AG08395 (cell line): ENCODE measurements at places on chromosomes 1 and 21.

DNA sequence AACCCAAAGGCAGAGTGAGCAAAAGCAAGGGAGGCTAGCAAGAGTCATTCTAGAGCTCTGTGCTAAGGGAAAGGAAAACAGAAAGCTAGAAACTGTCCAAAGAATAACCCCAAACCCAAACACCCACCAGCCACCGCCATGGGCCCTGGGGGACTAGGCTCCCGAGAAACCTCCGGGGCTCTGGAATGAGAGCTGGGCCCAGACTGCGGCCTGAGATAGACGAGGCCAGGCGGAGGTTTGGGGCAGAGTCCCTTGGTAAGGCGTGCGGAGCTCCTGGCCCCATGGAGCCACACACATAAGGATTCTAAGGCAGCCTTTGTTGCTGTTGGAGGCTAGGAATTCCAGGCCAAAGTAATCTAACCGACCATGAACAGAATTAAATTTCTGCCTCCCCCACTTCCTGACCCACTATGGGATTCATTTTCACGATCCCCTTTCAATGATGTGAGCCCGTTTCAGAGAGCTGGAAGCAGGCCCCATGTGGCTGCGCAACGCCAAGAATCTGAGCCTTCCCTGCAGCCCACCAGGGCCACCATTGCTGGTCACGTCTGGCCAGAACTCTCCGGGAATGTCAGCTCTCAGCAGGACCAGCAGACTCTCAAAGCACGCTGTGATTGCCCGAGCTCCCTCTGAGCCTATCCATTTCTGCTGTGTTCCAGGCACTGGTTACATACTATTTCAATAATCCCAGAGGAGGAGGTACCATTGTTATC, 145.0 kb downstream of the TRABD2B start:
- DNase-seq, result no peak

- DNase-seq, result no peak
Measured at GRCh38 chr1:6459850-6460265, 6.1 kb downstream of the TNFRSF25 start.

- no peak for DNase-seq
Measured at GRCh38 chr1:109270623-109271317, 12.2 kb downstream of the PSRC1 start.

DNA sequence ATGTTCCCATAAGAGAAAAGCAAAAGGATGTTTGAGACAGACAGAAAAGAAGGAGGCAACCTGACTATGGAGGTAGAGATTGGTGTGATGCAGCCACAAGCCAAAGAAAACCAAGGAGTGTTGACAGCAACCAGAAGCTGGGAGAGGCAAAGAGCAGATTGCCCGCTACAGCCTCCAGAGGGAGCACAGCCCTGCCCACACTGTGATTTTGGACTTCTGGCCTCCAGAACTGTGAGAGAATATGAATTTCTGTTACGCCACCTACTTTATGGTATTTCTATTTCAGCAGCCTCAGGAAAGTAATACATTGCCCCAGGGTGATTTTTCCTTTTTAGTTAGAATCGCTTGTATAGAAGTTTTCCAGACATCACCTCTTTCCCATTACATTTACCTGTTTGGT, 28.4 kb downstream of the SLAMF6 start:
- DNase-seq, result no peak

DNA sequence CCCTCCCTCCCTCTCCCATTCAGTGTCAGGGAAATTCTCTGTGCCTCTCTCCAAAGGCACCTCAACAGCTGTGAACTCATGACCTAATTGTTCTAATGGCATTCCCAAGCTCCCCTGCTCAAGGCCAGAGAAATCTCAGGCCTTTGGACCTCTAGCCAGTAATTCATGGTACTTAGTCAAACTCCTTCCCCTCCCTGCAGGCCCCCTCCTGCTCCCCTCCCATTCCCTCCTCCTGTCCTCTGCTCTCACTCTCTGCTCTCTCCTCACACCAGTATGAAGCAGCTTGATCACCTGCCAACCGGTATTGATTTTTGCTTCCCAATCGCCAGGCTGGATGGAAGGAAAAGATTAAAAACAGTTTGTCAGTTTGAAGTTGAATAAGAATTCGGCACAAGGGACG, 370.5 kb upstream of the PBX1 start:
- no peak for DNase-seq

DNA sequence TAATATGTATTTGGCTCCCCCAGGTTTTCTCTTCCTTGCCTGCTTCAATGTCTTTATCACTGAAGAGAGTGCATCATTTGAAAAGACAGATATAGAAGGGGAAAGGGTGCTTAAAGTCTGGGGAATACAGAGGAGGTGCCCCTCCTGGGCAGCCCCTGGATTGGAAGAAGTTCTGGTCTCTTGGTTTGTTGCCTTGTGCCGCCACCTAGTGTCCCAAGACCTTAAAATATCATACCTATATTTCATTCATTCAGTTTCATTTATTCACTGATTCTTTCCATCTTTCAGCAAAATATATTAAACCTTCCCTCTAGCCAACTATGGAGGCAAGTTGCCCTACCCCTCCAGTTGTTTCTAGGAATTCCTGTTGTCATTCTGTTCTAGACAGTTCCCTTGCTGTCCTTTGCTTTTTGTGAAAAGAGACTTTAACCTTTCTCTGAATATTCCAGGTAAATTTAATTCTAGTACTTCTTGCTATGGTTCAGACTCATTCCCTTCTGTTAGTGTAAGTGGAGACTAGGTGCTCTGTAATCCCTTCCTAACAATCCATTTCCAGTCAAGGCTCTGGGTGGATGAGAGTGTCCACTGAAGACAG, 56.1 kb downstream of the MEF2D start:
- no peak for DNase-seq

GRCh38 chr1:182699393-182700350, 15.3 kb upstream of the RGS8 start:
- DNase-seq, result peak; percentile 9

DNA sequence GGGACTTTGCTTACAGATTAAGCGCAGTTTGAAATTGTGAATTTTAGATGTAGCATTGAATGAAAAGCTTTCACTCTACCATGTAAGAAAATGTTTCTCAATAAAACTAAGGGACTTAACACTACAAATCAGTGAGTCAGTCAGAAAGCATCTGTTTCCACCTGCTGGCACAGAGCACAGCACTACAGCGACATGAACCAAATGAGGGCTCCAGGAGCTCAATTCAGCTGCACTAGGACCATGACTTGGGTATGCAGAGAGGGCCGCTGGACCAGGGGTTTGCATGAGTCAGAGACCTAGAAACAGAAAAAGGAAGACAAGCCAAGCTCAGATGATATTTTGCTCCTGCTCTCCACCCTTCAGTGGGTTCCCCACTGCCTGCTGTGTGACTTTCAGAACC, 5.2 kb downstream of the SUSD4 start:
- no peak for DNase-seq

- DNase-seq, result no peak
Measured at GRCh38 chr1:65889441-65889840, 96.7 kb downstream of the PDE4B start.

DNA sequence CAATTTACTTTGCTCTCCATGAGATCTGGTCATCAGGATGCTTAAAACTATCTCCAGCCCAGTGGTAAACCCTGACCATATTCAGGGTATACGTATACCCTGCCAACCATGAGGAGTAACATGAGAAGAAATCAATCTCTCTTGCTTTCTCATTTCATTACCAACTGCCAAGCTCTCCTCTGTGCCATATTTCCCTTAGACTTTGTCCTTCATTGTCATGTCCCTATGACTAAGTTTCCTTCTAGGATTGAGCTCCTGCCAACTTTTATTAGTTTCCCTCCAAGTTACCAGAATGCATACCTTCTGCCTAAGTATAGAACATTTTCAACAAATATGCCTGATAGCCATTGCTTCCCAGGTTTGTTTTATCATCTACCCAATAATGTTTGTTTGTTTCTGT, 1113.9 kb upstream of the B3GALT2 start:
- DNase-seq, result no peak

- DNase-seq, result peak; percentile 45
Measured at GRCh38 chr1:232123775-232124659, 497.4 kb downstream of the DISC1 start.

GRCh38 chr1:47590523-47591225, 152.8 kb downstream of the FOXD2 start:
- DNase-seq, result no peak

DNA sequence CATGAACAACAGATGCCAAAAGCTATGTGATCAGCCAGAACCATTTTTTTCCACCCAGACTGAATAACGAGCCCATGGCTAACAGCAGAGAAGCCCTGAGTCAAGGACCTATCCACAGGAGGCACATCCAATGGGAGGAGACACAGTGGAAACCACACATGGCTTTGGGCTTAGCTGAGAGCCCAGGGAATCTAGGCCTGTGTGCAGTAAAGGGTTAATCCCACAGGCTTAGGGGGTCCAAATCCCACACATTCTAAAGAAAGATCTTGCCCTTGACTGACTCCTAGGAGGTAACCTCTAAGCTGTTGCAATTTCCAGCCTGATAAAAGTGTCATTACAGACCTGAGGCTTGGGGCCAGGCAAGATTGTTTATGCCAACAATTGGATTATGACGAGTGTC, 194.5 kb downstream of the DSCAM start:
- no peak for DNase-seq

DNA sequence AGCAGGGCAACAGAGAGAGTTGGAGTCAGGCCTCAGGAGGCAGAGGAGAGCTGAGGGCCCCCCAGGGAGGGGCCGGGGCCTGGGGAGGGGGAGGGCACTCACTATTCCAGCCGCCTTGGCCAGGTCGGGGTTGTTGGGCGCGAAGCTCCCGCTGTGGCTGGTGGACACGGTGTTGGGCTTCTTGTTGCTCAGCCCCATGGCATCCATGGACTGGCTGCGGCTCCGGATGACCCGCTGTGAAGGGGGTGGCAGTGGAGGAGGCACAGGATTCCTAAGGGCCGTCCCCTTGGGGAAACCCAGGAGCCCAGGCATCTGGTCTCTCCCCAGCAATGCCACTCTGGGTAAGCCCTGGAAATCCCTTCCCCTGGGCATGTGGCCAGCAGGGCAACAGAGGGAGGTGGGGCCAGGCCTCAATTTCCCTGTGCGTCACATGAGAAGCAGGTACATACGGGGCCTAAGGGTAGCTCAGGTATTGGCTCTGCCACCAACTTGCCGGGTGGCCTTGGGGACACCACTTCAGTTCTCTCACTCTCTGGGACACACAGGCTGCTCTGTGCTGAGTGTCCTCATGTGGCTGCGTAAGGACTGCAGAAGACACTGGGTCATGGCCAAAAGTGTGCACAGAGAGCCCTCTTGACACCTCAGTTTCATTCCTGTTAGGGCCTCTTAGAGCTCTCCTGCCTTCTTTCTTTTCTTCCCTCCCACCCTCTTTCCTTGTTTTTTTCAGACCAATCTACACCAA, 63.0 kb downstream of the RAP1GAP start:
- no peak for DNase-seq

DNA sequence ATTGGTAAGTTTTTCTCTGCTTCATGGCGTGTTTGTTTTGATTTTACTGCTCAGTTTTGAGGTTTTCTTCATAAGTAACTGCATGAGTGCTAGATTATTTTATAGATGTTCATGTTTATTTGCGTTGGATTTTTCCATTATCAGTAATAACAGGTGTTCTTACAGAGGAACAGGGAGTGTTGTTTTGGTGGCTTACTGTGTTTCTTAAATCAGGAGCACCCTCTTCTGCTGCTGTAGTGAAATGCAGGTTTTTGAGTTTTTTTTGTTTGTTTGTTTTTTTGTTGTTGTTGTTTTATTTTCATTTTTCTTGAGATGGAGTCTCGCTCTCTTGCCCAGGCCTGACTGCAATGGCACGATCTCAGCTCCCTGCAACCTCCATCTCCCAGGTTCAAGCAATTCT, 32.6 kb downstream of the CTBS start:
- DNase-seq, result no peak

DNA sequence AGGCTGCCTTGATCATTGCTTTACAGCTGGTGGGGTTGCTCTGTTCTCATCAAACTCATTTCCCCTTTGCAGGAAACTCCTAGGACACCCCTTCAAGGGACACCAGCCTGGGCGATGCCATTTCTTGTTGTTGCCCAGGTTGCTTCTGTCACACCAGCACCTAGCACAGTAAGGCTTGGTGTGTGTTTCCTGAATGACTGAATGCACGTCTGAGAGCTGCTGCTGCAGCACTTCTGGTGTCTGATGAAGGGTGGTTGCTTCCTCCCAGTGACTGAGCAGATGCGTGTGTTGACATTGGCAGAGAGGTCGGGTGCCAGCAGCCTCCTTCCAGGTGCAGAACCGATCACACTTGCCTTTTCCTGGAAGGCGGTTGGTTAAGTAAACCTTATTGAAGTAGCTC, 477.4 kb downstream of the CAMTA1 start:
- no peak for DNase-seq

DNA sequence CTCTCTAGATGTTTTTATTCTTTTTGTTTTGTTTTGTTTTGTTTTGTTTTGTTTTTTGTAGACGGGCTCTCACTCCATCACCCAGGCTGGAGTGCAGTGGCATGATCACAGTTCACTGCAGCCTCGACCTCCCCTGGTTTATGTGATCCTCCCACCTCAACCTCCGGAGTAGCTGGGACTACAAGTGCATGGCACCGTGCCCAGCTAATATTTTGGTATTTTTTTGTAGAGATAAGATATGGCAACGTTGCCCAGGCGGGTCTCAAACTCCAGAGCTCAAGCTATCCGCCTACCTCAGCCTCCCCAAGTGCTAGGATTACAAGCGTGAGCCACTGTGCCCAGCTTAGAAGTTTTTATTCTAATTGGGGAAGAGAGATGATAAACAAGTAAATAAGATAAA, 13.3 kb upstream of the TP53BP2 start:
- no peak for DNase-seq

- DNase-seq, result no peak
Measured at GRCh38 chr1:174753131-174753530, 246.6 kb upstream of the CACYBP start.

GRCh38 chr1:236391008-236391407, 3.1 kb upstream of the EDARADD start:
- no peak for DNase-seq

DNA sequence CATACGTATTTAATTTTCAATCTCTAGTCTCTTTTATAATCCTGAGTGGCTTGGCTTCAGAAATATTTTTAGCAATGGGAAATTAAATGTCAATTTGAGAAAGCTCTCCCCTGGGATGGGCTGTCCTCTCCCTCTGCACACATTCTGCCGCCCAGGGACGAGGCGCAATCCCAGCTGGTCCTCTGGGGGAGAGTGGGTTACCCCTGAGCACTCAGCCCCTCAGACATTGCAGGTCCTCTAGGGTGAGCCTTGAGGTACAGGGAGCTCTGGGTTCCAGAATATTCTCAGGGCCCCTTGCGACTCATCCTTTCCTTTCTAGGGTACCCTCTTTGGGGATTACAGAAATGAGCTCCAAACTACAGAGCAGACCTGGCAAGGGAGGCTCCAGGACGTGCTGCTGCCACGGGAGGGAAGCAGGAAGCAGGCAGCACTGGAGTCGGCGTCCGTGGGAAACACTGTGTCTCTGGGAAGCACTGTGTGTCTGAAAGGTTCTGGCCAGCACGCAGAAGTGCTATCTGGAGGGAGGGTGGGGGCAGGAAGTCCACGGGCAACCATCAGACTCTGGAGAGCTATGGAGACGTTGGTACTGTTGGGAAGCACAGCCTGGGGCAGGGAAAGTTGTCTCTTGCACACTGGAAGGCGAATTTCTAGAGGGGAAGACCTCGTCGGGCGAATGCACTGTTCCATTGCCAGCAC, 343.3 kb upstream of the VAMP3 start:
- DNase-seq, result no peak
